ENCODE measurements at places on chromosomes 13 and 19.

DNA sequence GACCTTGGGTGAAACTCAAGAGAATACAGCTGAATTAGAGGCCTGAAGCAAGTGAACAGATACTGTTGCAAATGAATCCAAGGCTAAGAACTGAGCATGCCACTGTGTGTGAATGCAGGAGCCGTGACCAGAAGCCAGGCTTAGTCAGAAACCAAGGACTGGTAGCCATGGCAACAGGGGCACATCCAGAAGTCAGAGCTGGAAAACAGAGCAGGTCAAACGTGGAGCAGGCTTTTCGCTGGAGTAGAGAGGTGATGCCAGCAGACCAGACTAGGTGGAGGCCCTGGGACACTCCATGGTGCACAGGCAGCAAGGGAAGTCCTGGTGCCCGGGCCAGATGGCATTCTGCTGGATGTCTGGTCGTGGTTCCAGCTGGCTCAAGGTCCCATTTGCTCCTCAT, 564.1 kb downstream of the PCDH9 start:
- DNase-seq, result no peak

DNA sequence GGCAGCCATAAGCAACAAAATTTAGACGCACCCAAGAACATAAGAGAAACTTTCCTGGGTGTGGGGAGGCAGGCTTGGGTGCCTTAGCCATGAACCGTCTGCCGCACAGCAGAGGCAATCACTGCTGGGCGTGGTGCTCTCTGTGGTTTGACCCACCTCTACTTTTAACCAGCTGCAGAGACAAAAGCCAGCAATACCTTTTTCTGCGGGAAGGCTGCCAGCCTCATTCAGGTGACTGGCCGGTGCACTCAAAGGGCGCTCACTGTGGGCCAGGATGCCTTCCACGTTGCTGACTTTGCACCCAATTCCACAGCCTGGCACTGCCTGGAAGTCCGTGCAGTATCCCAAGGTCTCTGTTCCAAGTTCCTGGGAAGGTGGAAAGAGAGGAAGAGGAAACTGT, 69.1 kb downstream of the ATP7B start:
- no peak for DNase-seq

GRCh38 chr19:17796838-17797423, 2.0 kb downstream of the B3GNT3 start:
- no peak for DNase-seq

DNA sequence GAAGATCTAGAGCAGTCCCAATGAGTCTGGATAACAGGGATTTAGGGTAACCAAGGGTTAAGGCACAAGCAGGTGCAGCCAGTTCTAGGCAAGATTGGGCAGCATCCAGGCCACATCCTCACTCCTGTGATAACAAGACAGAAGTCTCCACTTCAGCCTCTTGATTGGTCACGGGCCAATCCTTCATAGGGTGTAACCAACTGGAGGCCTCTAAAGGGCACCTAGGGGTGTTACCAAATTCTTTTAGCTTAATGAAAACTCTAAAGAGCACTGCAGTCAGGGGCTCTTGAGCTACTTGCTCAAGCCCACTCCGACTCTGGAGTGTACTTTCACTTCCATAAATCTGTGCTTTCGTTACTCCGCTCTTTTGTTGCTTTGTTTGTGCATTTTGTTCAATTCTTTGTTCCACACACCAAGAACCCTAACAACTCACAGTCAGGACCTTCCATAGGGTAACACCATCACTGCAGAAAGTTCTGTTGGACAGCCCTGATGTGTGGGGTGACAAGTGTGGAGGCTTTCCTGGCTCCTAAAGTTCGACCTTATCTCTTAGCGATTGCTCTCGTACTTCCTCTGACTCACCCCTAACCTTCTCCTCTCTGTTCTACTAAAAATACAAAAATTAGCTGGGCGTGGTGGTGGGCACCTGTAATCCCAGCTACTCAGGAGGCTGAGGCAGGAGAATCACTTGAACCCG, 36.1 kb downstream of the ZSWIM9 start:
- DNase-seq, result no peak

- no peak for DNase-seq
Observed at GRCh38 chr19:49512970-49513745, 697 bp downstream of the FCGRT start.

DNA sequence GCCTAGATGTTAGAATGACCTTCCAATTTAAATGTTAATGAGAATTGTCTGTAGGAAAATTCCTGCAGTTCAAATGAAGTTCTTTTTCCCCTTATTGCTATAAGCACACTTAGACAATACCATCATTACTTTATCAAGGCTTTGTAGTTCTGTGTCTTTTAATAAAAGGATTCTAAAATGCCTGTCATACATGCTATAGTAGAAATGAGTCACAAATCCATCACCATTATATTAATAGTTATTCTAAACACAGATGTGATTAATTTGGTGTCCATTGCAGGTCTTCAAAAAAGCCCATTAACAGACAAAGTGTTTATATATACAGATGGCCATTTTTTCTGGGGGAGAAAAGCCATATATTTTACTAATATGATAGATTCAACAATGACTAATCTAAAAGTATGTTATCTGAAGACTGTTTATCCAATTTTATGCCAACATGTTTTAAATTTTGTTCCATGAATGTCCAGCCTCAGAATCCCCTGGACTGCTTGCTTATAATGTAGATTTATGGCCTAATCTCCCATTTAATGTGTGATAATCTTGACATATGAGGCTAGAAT, 1678.3 kb upstream of the PCDH20 start:
- no peak for DNase-seq

DNA sequence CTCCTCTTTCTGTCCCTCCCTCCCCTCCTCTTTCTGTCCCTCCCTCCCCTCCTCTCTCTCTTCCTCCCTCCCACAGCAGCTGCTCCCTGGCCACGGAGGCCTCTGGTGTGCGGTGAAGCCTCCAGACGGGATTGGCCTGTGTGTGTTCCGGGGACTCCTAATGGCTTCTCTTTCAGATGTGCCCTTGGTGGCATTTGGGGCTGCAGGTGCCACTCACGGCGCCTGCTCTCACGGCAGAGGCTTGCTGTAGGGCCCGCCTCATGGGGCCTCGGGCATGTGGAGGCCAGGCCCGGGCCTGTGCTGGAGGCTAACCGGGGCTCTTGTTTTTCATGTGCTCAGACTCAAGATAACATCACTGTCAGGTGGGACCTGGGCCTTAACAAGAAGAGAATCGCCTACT, 20.9 kb downstream of the UPF1 start:
- no peak for DNase-seq

GRCh38 chr19:23377276-23377675, 18.0 kb downstream of the ZNF91 start:
- no peak for DNase-seq

GRCh38 chr19:3057275-3057714, 5.0 kb downstream of the TLE5 start:
- no peak for DNase-seq

DNA sequence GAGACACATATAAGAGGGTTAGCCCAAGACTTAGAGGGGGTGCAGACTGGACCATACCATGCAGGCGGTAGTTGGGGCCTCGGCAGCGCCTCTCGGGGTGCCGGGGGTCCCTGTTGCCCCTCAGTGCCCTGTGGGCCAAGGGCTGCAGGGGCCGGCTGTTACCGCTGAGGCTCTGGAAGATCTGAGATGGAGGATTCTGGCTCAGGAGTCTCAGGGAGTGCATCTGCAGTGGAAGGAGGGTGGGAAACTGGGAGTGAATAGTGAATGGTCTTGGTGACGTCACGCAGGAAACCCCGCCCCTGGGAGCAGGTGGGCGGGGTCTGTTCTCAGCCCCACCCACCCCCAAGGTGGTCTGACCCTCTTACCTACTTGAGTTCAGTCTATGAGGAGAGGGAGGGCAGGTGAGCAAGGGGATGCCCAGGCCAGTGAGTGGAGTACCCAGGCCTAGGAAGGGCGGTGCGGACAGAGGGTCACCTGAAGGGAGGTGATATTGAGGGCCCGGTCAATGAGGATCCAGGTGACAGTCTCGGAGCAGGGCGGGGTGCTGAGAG, 1.7 kb upstream of the DBP start:
- DNase-seq, result no peak

DNA sequence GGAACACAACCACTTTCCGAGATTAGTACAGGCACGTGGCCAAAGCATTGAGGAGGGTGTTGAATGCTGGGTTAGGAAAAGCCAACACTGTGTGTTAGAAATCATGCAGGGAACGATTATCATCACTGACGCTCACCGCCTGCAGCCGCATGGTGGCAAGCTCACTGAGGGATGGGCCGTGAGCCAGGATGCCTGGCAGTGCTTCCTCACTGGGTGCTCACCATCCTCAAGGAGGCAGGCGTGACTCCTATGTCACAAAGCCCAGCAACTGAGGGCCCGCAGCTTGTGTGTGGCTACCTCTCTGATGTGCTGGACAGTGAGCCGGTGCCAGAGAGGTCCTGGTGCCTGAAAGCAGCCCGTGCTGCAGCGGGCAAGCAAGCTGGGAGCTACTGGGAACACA, 30.4 kb upstream of the TIMM44 start:
- no peak for DNase-seq

- DNase-seq, result no peak
Observed at GRCh38 chr13:49877629-49878218, 58.4 kb downstream of the SPRYD7 start.

DNA sequence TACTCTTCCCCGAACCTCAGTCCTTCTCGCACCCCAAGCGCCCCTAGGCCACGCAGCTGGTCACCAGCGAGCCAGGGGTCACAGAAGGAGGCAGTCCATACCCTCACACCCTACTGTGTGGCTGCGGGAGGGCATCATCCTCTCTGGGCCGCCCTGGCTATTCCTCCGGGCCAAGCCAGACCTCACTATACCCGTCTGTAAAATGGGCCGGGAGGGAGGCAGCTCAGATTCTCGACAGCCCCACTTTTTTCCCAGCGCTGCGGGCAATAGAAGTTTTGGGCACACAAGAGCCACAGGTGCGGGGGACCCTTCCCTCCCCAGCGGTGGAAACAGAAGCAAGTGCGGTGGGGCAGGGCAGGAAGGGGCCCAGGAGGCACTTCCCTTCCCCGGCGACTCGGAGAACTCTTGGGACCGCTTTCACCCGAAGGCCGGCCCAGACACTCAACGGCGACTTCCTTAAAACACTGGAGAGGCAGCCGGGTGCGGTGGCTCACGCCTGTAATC, 5.6 kb upstream of the ARRDC2 start:
- no peak for DNase-seq

DNA sequence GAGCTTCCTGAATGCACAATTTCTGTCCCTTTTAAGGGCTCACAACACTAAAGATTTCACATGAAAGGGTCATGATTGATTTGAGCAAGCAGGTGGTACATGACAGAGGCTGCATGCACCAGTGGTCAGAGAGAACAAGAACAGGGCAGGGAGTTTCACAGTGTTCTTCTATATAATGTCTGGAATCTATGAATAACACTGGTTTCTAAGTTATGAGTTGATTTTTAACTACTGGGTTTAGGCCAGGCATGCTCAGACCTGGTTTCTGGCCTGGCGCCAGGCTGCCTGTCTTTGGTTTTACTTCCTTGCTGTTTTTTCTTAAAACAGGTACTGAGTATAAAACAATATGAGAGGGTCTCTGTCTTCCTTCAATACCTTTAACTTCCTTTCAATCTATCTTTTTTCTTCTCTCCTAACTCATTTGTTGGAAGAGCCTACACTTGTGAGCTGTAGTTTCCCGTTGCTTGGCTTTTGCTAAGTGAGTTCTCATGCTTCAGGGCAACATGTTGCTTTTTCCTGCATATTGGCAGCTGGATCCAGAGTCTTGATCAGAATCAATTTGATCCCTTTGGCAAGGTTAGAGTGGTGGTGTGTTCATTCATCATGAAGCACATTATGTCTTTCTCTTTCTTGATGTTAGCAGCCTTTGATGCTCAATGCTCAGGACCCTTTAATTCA, 38.5 kb upstream of the FGF14 start:
- DNase-seq, result no peak

DNA sequence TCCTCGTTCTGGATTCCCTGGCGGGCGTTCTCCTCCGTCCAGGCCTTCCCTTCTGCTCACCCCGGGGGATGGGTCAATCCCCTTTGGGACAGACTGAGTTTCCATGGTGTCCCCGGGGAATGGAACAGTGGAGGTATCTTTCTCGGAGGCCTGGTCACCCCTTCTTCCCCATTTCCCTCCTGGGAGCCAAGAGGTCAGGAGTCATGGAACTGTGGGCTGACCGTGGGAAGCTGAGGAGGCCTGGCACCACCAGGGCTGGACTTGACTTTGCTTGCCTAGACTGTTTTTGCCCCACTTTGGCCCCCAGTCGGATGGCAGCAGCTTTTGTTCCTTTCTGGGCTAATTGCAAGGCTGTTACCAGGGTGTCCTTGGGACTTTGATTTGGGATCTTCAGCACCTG, 2.0 kb downstream of the NACC1 start:
- DNase-seq, result no peak

DNA sequence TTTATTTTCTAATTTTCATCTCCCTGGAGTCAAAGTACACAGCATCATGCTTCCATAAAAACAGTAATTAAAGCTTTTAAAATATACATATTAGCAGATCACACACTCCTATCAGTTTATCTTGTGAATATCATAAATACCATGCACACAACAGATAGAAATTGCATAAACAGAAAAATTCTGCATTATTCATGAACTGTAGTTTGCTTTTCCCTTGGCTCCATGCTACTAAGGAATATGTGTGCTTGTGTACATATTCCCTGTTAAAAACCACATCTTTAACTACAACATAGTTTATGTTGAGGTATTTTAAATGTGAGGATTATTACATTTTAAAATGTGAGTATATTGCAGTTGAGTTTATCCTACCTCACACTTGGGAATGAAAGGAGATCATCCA, 193.5 kb downstream of the FGF14 start:
- no peak for DNase-seq

DNA sequence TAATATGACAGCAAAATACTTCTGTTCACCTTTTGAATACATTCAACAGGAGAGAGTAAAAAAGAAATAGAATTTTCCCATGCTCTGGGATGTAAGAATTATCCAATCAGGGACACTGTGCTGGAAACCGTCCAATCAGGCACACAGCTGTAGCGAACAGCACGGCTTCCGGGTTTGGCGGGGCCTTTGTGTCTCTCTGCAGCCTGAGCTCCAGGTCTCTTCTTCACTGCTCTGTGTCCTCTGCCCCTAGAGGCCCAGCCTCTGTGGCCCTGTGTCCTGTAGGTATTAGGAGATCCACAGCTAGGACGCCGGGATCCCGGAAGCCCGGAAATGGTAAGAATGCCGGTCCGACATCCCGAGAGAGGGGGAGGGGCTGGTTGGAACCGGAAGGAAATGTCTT, 92.7 kb downstream of the ZNF737 start:
- DNase-seq, result no peak

Measured in stimulated activated CD8-positive, alpha-beta memory T cell treated with anti-CD3 and anti-CD28 coated beads, Interleukin-7, amount 100 ng/mL, for 1 hour (primary cell).